ENCODE measurements at places on chromosomes 5 and 9.

DNA sequence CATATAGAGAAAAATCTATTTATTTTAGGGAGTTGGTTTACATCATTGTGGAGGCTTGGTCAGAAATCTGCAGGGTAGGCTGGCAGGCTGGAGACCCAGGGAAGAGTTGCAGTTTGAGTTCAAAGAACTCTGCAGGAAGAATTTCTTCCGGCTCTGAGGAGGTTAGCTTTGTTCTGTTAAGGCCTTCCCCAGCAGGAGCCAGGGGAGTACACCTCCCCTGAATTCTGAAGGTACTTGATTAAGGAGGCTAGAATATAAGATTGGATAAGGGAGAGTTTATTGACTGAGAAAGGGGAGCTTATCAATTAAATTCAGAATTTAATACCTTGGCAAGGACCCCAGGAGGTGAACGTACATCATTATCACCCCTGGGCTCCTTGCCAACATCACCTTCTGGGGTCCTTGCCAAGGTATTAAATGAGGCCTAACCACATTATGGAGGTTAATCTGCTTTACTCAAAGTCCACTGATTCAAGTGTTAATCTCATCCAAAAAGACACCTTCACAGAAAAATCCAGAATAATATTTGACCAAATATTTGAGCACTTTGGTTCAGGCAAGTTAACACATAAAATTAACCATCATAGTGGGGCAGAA is 351.7 kb downstream of the CWC27 start:
- no peak for DNase-seq

- no peak for DNase-seq
These were observed 50.2 kb upstream of the RIC1 start for GRCh38 chr9:5578698-5579085.

DNA sequence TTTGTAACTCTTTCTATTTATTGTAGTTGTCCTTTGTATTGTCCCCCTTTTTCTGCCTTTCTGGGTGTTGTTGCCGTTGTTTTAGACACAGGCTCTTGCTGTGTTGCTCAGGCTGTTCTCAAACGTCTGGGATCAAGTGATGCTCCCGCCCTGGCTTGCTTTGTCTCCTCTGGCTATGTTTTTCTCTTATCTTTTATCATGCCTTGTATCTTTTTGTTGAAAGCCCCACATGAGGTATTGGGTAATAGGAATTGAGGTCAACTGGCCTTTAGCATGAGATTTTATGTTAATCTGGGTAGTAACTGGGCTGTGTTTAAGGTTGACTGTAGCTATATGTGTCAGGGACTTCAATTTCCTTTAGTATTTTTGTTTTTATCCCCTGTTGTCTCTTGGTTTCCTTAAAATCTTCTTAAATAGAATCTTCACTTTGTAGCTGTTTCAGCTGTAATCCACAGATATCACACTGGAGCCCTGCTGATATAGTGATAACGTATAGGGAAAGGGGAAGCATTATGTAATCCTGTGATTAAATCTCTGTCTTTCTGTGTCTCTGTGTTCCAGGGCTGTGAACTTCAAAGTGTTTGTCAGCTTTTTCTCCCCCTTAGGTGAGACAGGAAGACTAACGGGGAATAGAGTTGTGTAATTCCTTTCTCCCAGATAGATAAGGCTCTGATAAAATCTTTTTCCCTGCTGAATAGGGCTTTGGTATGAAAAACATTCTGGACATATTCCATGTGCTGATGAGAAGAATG is 25.9 kb upstream of the CACNA1B start:
- DNase-seq, result no peak

- no peak for DNase-seq
These were observed 35.0 kb upstream of the PCSK5 start for GRCh38 chr9:75855509-75855908.
